ENCODE measurements at places on chromosomes 16 and 17.

DNA sequence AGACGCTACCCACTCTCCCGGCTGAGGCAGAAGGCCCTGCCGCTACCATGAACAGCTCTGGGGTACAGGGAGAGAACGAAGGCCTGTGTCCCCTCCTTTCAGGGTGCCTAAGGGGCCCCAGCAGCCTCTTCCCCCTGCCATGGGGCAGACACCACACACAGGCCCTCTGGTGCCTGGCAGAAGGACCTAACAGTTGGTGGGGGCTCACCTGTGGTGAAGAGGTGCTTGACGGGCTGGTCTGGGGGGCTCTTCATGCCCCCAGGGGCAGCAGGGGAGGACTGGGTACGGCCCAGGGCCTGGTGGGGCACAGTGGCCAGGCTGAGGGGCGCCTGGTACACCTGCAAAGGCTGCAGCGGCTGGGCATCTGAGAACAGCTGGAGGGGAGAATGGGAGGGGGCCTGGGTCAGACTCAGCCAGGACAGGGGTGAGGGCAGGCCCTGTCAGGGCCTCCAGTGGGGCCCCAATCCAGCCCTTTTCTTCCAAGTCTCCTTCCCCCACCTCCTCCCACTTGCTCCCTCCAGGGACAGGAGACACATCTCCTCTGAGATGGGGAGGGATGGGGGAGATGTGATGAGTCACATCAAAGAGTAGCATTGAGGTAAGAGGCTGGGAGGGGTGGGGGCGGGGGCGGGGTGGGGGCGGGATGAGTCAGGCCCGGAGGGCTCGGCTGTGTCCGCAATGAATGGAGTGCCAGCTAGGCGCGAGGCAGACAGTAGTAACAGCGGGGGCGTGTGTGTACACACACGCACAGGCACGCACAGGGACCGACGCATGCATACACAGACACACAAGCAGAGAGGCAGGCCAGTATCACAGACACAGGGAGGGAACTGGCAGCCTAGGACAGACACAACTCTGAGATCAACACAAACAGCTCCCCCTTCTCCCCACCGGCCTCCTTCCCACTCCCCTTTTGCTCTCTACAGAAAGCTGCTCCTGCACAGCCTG lies 16.1 kb downstream of the G6PC3 start:
- no peak for DNase-seq

DNA sequence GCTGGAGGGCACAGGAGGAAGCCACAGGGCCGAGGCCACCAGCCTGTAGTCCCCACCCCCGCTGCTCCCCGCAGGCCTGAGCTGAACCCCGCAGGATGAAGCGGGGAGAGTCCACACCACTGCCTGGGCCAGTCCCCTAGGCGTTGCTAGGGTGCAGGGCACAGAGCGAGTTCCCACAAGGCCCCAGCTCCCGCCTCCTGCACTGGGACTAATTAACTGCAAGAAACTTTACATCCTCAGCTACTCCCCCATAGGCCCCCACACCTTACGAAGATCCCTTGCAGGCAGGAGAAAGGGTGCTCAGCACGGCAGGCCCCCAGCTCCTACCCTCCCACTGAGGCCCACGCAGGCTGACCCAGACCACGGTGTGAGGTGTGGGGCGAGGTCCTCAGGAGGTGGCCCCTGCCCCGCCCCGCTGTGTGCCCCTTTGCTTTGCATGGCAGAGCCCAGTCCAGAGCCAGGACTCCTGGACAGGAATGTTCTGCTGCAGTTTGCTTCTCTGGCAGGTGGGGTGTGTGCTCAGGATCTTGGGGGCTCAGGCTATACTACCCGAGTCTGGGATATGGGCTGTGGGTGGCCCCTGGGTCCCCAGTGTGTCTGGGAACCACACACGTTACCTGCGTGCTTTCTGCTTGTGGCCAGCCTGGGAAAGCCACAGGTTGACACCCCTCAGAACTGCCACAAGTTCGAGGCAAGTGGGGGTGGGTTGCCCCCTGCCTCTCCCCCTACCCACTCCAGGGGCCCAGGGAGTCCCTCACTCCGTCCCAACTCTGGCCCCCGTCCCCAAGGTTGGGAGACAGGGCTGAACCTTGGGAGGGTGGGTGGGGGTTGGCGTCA lies 1.2 kb downstream of the GNG13 start:
- DNase-seq = no peak

DNA sequence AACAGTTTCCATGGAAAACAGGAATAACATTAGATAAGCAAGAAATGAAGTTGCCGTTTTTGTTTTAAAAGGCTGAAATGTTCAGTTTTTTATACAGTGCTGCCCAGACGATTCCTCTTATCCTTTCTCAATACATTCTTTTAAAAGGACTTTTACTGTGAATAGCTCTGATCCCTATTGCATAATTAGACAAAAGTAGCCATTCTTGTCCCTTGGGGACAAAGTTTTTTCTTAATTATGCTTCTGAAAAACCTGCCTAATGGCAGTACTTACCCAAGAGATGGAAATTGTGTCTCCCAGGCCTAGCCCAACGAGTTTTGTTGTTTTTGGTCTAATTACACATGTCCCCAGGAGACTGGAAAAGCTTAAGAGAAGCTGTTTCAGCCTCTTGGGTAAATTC lies 27.6 kb downstream of the NXPH3 start:
- DNase-seq = no peak

DNA sequence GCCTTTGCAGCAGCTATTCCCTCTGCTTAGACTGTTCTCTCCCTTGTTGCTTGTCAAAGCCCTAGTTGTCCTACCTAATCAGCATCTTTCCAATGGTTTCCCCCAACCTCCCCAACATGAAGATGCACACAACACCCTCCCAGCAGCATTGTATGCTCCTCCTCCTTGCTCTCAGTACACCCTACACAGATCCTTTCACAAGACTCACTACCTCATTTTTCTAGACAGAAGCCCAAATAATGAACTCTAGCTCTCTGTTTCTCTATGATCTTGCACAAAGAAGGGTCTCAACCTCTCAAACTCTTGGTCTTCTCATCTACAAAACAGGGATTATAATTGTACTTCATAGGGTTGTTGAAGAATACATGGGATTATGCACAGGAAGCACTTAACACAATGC lies 19.4 kb downstream of the PSME3IP1 start:
- DNase-seq = no peak

DNA sequence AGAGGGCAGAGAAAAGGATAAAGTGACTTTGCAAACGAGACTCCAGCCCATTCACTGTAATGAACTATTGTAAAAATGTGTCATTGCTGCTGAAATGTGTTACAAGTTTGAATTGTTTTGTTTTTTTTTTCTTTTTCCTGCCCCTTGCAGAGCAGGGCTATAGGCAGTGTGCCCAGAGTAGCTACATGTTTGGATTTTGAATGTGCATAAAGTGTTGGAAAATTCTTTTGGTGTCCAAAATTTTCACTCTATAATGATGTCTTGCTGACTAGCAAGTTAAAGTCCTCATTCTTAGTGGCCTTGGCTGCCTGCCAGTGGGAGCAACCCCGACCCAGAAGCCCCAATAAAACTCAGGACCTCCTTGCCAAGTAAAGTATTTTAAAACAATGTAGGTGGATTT lies 66.5 kb downstream of the IGF2BP1 start:
- no peak for DNase-seq

DNA sequence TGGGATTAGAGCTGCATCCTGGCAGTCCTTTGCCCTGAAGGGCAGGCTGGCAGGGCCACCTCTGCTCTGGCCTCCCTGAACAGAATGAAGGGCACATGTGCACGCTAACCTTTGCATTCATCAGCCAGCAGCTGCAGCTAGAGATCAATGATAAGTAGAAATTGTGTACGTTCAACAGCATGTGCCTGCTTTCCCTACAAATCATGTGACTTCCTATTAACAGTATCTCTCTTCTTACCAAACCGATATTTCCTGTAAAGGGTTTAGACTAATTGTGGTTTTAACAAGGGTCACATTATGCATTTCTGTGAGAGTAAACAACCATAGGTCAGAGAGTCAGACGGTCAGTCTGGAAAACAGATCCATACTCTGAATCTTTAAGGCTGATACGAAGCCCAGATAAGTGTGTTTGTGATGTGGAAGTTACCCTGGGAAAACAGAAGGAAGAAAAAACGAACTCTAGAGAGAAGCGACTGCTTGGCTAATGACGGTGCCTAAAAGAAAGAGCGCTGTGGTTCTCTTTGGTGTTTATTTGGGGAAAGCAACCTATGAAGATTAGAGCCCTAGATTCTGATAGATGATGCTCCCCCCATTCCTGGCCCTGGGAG lies 219.4 kb downstream of the MAF start:
- DNase-seq = no peak

- DNase-seq = no peak
Measured at GRCh38 chr16:55081622-55082590, 151.2 kb downstream of the IRX5 start.

GRCh38 chr17:20071824-20072691 lies 62.9 kb downstream of the SPECC1 start:
- no peak for DNase-seq

- DNase-seq = no peak
Measured at GRCh38 chr17:77473615-77474226, 333.0 kb downstream of the SEC14L1 start.

GRCh38 chr16:48623304-48624016 lies 13.5 kb upstream of the N4BP1 start:
- DNase-seq = peak; percentile 14

GRCh38 chr17:4789951-4790704 lies 1.4 kb downstream of the GLTPD2 start:
- peak; percentile 61 for DNase-seq

- no peak for DNase-seq
Measured at GRCh38 chr16:19102187-19102872, 11.4 kb upstream of the ITPRIPL2 start.

- DNase-seq = no peak
Measured at GRCh38 chr17:53996890-53997289, 174.2 kb downstream of the KIF2B start.

DNA sequence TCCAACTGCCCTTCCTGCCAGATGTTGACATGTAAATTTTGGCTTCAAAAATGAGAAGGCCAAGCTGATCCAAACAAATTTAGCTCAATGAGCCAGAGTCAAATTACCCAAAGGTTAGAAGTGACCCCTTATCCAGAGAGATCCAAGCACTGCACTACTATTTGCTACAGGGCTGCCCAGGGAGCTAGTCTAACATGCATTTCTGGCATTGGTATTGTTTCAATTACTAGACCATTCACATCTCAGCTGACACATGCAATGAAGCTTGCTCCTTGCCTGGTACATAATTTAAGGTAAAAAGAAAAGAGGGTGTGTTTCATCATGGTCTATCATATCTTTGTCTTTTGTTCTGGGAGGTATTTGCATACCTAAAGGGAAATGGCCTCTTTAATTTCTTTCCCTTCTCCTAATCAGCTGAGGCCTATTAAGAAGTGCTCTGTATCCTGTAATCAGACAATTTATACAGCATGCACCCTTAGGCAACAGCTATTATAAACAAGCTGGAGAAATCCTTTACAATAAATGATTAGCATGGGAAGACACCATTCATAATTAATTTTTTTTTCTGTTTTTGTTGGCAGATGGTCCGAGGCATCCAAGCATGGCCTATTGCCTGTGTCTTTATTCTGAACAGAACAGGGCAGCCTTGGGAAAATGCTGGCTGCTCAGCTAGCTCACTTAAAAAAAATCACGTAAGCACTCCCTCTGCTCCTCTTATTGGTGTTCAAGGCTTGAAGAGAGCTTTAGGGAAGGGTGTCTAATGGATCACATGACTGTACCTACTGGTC lies 161.5 kb upstream of the SALL1 start:
- no peak for DNase-seq

DNA sequence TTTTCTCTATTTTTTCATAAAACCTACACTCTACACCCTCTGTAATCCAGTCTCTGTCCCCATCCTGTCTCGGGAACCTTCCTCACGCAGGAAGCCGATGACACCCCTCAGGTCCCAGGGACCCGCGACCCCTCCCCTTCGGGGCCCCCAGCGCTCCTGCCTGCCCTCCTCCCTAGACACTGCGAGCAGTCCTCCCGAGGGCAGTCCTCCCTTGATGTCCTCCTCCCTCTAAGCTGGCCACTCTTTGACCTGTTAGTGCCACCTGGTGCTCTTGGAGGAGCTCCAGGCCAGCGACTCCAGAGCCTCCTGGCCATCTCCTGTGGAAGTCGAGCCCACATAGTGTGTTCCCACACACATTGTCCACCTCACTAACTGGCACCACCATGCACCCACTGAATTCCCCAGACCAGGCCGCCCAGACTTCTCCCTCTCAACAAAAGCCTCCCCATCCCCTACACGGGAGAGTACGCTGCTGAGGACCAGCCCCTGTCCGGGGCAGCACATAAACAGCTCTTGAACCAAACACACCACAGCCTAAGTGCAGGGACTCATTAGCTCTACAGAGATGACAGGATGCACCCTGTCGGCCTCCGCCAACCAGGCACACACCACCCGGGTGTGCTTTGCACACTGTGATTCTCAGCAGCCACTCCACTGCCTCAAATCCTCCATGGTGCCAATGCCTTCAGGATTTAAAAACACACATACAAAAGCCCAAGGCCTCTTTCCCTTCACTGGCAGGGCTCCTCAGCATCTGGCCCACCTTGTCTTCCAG lies 9.3 kb downstream of the OSBPL7 start:
- no peak for DNase-seq

DNA sequence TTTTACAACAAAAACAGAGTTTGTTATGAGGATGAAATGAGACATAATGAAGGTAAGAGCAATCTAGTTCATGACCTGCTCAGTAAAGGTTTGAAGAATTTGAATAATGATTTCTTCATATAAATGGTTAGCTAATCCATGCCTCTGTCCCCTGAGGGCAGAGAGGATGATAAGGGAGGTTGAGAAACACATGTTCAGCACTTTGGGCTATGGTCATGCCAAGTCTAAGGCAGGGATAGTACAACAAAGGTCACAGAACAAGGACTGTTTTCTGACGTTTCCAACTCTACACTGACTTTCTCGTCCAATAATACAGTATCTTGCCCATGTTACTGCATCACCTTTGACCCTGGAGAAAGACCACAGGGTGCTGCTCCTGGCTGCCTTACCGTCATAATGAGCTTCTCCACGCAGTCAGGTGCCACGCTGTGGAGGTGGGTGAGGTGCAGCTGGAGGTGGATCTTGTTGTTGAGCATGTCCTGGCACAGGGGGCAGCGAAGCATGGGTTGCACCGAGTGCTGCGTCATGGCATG lies 236.7 kb downstream of the ZFHX3 start:
- DNase-seq = no peak

- DNase-seq = no peak
Measured at GRCh38 chr17:81923302-81924260, 4.0 kb downstream of the MAFG start.

- DNase-seq = no peak
Measured at GRCh38 chr17:8806926-8807550, 7.9 kb upstream of the MFSD6L start.

GRCh38 chr17:47604598-47604927 lies 45.2 kb upstream of the KPNB1 start:
- DNase-seq = no peak

DNA sequence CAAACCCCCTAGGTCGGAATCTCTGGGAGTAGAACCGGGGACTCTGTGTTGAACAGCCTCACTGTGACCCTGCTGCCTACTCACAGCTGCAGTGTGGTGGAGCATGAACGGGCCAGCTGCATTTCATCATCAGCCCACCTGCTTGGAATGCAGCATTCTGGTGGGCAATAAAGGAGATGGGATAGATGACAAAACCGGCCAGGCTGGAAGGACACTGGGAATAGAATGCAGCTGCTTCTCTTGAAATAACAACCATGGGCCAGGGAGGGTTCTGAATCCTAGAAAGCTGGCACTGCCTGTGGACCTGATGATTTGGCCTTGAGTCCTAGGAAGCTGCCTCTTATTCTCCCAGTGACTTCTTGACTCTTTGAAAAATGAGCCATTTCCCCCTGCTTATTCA lies 23.5 kb downstream of the CFAP97D1 start:
- DNase-seq = no peak

GRCh38 chr16:53744449-53744848 lies 40.5 kb downstream of the FTO start:
- DNase-seq = no peak

All from NCI-H187 (cell line).